ENCODE measurements at places on chromosomes 16 and 17.

DNA sequence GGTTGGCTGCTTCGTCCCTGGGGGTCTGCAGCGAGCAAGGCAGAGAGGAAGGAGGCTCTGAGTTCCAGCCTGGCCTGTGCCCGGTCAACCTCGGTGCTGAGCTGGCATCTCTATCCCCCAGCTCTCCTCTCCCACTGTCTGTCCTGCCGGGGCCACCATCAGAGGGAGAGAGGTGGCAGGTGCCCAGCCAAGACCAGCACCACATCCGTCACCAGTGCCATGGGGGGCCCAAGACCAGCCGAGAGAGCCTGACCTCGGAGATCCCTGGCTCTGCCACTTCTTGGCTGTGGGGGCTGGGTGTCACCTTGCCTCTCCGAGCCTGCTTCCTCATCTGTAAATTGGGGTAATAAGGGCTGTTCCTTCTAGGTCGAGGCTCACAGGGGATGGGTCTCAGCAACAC is 560 bp upstream of the P2RX1 start:
- DNase-seq = no peak

DNA sequence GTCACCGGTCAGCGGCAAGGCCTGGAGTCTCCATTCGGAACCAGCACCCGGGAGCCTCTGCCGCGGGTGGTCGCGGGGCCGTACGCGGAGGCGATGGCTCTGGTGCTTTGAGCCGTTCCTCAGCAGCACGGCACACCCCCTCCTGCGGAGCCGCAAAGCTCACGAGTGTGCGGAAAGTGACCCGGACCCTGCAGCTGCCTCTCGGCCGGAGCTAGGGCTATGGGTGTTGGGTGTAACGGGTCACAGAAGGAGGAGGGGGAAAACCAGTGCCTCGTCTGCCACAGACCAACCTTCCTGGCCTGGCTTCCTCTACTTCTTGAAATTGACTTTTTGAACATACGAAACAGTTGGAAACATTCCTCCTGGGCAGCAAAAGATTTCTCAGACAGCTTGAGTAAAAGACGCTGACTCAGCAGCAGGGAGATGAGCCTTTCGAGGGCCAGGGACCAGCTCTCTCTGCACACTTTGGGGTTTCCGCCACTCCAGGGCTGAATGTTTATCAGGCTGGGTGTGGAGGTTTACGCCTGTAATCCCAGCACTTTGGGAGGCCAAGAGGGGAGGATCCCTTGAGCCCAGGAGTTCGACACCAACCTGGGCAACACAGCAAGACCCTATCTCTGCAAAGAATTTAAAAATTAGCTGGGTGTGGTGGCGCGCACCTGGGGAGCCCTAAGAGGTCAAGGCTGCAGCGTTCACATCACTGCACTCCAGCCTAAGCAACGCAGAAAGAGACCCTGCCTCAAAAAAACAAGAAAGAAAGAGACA is 26.4 kb upstream of the PITPNA start:
- DNase-seq = no peak

- DNase-seq = peak; percentile 87
These were observed 497 bp downstream of the SMIM5 start for GRCh38 chr17:75633486-75634375.

DNA sequence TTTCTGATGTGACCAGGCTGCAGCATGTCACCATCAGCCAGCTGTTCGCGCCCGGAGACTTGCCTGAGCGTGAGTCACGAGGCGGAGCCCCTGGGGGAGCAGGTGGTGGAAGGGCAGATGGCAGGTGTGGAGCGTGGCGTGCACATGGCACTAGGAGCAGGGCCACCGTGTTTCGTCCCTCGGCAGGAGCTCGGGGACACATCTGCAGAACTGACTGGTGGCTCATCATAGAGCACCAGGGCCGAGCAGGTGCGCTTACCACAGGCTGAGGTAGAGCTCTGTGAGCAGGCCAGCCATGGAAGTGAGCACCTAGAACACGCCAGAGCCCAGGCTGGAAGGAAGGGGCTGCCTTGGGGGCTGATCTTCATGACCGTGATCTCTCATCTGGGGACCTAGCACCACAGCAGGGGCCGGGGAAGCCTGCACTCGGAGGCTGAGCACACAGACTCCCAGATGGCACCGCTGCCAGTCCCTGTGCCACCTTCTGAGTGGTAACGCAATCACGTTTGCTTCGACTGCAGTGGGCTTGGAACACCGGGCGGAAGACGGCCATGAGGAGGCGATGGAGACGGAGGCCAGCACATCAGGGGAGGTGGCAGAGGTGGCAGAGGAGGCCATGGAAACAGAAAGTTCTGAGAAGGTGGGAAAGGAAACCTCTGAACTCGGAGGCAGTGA is 61.8 kb upstream of the ENDOV start:
- no peak for DNase-seq

DNA sequence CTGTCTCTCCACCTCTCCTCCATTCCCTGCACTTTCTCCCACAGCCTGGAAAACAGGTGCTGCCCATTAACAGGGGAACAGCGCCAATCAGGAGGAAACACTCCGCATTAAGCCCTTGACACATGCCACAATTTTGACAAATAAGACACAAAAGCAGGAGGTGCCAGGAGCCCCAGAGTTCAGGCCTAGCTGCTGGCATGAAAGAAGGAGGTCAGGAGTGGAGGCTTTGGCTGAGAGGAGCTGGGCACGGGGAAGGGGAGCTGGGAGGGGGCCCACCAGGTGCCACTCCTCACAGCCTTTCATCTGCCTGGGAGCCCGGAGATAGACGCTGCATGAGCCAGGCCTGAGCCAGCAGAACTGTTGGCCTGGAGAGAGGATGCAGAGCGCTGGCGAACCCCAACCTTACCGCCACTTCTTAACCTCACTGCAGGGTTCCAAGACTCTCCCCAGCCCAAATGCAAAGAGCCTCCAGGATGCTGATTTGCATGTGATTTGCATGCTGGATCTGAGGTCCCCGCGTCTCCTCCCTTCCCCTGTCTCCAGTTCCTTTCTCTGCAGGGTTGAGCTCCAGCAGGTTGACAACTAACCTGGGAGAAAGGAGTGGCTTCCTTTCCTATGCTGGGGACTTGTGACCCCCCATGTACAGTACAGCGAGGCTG is 139.8 kb upstream of the SDK2 start:
- peak; percentile 67 for DNase-seq

DNA sequence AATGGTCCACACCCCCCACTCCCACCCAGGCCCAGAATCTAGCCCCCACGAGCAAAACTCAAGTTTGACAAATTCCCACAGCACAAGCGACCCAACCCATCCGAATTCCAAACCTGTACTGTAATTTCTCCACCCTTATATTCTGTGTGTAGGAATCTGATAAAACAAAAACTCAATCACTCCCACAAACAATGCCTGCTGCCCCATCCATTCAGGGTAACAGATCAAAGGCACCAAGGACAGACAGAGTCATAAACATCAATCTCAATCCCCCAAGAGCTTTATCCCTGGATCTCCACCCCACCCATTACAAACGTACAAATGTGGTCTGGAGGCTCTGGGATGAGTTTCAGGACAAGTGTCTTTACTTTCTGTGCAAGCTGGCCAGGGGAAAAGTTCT is 157.8 kb downstream of the AXIN2 start:
- no peak for DNase-seq

DNA sequence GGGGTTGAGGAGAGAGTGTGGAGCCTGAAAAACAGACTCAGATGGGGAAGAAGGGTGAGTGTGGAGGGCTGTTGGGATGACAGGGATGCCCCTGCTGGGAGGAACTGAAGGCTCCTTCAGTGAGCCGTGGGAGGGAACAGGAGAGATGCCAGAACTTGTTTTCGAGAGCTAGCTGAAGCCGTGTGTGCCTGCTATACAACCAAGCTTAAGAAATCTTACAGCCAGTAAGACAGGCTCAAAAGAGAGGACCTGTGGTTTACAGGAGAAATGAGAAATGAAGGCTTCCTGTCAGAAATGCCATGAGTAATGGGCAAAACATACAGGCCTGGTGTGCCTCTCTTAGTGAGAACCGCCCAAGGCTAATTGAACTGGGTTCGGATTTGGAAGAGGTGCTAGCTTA is 99.6 kb downstream of the SPACA3 start:
- DNase-seq = no peak

GRCh38 chr17:11618861-11619566 is 20.7 kb downstream of the DNAH9 start:
- no peak for DNase-seq

DNA sequence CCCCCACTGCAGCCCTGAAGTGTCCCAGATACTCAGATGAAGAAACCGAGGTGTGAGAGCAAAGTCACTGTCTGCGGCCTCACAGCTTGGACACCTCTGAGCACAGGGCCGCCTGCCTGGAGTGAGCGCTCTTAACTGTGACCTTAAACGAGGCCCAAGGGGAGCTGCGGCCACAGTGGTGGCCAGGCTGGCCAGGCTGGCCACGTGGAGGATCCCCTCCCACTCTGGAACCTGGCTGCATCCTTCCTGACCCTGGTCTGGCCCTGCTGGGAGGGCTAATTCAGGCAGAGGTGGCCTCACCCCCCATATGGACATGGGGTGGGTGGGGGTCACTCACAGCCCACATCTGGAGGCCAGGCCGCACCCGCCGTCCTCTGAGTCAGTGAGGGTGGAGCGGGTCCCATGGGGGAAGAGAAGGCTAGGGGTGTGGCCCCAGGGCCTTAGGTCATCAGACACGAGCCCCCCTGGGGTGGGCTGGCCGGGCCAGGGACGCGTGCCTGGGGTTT is 6.6 kb downstream of the VASN start:
- DNase-seq = no peak

GRCh38 chr17:8122422-8122923 is 1.4 kb downstream of the HES7 start:
- no peak for DNase-seq

DNA sequence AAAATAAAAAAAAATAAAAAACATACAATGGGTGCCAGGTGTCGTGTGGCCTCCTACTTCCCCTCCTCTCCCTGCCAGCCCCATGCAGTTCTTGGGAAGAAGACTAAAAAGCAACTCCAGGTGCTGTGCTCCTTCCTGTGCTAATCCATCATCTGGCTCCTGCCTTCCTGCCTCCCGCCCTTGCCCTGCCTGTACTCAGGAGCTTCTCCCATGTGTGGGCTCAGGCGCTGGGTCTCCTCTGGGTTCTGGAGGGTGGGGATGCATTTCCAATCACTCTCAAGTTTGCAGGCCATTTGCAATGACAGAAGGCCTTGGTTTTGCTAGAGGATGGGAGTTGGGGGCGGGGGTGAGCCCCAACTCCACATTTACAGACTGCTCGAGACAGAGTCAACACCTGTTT is 122.9 kb downstream of the SDK2 start:
- DNase-seq = no peak

Measured in COR-L47 (cell line).